ENCODE measurements at places on chromosomes 1 and 21.

DNA sequence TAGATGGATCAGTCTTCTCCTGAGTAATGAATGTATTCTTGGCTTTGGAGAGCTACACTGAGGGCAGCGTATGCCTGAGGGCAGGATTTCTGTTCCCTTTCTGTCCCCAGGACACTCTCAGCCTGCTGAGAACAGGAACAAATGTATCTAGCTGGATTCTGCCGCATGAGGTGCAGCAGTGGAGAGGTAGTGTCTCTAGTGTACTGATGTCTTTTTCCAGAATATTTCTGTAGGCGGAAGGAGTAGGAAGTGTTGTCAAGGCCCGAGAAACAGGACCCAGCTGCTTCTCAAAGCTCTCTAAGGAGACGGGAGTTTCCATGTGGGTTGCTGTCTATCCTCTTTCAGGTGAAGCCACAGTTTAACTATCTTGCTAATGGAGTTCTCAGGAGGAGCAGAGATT lies 65.5 kb downstream of the MT1HL1 start:
- no peak for DNase-seq

DNA sequence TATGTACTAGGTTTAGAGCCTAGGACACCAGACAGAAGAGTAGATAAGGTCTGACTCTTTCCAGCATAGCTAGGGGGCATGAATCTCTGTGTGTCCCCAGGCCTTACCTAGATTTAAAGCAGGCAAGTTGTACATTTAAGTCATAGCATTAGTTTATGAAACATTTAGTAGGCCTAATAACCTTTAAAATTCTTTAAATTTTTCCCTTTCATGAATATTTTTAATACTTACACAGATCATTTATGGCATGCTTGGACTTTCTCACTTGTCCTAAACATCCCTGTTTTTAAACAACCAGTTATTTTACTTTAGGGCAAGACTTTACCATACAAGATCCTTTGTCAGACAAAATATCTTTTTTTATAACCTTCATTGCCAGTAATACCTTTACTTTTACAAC lies 258.4 kb upstream of the ZRANB2 start:
- DNase-seq, result no peak

GRCh38 chr21:16377120-16377658 lies 647.4 kb downstream of the USP25 start:
- DNase-seq, result no peak

DNA sequence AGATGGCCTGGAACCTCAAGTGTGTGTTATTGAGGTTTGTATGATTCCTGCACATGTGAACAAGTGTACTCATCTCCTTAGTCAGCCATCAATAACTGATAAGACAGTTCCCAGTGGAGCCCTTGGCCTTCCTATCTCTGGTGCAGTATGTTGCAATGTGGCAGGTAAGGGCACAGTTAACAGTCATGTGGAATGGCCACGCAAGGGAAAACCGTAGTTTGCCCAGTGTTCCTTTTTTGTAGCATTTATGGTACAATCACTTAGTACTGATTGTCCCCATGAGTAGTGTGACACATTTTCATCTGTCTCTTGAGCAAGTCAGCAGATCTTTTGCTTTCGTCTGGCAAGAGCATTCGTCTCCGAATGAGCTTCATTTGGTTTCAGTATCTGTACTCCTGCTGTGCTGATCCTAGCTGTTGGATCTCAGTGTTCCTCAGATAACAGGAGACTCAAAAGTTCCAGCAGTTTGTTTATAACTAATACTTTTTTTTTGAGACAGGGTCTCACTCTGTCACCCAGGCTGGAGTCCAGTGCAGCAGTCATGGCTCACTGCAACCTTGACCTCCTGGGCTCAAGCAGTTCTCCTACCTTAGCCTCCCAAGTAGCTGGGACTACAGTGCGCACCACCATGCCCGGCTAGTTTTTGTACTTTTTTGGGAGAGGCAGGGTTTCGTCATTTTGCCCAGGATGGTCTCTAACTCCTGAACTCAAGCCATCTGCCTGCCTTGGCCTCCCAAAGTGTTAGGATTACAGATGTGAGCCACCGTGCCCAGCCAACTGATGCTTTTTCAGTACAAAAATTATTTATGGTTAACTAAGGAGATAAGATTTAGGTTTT lies 8.2 kb downstream of the CTPS1 start:
- no peak for DNase-seq

DNA sequence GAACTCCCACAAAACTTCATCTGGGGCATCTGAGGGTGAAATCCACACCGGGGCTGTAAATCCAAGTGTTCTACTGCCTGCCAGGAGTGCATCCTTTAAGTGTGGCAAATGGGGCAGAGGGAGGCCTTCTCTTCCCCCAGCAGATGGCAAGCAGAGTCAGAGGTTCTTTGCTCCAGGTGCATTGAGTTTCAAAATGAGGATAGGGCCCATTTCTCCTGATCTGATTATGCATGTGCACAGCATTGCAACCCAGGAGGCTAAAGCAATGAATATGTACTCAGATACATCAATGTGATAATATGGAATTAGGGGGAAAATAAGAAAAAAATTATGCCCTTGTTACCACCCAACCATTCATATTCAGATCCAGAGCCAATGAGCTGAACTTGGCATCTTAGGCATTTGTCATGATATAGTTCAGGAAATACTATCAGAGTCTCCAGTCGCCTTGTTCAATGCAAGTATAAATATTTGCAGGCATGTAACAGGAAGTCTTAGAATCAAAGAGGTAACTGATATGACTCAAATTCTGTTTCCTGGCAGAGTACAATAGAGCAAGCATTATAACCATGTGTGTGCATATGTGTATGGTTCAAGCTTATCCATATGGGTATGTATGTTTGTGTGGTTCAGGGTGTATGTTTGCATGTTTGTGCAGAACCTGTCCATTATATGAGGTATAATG lies 473.8 kb upstream of the PKN2 start:
- DNase-seq, result no peak

DNA sequence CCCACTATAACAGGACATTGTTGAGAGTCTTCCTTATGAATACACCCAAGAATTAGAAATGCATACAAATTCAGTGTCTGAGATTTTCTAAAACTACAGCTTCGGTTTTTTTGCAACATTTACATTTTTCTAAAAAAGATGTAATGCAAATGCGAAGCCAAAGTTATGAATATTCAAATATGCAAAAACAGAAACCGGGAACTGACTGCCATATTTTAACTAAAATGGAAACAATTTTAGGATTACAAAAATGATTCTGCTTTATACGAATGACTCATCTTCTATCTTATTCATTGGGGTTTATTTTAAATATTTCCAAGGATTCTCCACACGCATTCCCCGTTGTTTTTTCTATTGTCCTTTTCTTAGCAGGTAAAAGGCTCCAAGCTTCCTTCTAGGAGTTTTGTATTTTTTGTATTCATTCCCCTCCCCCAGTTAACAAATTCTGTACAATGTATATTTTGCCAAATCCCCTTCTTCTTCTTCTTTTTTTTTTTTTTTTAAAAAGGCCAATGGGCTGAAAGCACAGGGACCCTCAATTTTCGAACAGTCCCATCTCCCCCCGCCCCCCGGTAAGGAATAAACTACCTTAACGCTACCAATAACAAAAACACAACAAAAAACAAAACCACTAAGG lies 1.0 kb downstream of the ARPC5 start:
- DNase-seq, result no peak

DNA sequence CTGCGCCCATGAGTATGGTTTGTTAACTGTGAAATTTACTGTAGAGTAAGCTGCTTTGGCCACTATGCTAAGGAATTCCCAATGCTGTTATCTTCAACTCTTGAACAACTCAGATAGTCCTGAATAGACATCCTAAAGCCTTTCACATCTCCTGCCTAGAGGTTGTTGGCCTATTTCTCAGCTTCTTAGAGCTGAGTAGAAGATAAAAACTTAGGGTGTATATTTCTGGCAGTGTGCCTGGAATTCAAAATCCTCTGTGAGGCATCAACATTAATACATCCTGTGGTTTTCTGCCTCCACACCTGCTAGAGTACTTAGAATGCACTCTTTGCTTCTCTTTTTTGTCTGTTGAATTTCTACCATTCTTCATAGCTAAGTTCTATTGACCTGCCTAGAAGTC lies 45.8 kb upstream of the RC3H1 start:
- no peak for DNase-seq

DNA sequence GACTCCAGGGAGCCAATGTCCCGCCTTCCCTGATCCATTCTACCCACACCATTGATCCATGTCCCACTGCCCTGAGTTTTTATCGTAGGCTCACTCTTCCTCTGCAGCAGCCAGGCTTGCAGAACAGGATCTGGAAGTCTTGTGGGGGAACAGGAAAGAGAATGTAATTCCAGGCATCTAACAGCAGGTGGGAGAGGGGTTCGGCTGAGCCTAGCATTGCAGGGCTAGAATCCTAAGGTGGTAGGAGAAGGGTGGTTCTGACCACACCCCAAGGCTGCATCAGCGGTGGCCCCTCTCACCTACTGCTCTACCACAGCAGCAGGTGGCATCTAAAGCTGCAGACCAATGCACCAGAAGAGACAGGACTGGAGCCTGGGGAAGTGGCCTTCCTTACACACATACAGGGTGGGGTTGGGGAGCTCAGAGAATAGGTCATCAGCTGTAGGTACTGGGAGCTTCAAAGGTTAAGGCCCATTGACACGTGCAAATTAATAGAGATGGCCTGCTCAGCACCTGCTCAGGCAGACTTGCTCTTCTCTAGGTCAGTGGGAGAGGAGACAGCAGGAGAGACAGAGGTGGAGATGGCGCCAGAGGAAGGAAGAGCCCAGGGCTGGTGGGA lies 20.5 kb downstream of the KNCN start:
- no peak for DNase-seq

DNA sequence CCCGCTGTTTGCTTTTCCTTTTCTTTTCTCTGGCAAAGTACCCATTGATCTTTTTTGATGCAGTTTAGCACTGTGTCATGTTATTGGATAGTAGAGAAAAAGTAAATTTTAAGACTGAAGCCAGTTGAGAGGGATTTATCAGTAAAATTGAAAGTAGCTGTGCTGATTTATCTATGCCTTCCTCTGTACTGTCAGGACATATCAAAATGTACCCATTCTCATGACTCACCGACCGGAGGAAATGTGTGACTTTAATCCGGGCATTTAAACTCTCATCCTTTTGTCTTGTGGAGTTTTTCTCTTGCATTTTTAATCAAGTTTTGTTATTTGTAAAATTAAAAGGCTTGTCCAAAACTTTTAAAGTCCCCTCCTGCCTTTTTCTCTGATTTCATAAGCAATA lies 276.6 kb upstream of the FMN2 start:
- DNase-seq, result no peak

DNA sequence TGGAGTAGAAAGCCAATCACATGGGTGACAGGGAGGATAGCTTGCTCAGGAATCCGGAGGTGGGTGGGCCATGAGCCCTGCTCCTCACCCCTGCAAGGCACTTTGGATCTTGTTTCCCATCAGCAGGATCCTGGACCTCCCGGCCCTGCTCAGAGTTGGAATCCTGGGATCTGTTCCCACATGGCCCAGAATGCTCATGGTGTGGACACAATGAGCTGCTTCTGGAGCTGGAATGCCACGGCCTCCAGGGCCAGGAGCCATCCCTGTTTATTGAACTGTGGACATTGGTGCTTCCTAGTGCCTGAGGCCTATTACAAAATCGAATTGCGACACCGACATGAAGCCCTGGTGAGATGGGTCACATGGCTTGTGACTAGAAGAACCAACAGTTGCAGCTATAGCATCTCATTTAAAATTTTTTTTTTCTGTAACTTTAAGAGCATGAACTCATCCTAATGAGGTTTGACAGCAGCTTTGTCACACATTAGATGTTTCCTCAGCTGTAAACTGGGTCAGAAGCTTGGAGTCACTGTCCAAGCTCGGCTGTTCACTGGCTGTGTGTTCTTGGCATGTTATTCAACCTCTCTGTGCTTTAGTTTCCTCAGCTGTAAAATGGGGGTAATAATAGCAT lies 40.4 kb upstream of the GOLT1A start:
- no peak for DNase-seq
